ENCODE measurements at places on chromosomes 6 and 20. TPM values are rescaled to one million over a fixed set of nuclear protein-coding genes. Genes with fewer than 3 reads are reported as not detected.

DNA sequence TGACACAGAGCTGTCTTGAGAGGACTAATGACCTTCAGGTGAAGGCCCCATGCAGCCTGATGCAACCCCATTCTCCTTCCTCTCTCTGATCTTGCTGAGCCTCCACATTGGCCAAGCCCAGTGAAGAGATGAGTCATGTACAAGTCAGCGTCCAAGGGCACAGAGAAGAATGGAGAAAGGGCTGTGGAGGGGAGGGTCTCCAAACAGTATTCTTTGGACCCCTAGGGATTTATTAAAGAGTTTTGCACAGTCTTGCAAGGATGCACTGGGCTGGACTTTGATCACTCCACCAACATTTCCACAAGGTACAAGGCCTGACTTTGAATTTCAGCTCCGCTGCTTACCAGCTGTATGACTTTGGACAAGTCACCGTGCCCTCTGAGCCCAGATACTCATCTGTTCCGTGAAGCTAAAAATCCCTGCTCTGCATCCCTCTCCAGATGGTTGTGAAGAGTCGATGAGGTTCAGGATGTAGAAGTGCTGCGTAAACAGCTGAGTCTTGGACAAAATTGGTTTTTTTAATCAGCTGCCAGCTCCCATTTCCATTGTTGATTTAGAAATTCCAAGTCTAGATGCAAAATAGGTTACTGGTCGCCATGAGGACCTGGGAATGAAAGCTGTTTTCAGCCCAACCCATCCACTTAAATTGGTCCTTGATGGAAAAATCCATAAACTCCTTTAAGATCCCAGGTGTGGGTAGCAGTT is 14.1 kb upstream of the KCNG1 start:
- no peak for DNase-seq

DNA sequence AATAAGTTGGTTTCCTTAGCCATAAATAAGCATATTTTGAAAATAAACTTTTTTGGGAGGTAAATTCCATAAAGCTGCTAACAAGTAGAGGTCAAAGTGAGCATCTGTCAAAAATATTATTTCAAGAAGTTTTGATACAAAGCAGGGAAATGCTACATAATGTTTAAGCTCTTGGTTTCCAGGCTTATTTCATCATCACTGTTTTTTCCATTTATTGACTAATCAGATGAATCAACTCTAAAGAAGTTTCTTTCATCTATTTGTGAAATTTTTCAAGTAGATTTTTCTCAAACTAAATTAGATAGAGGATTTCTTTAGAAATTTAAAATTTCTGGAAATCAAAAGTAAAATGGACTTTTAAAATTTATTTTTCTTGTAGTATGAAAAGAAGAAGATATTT is 89.5 kb upstream of the TBX18 start:
- no peak for DNase-seq

- DNase-seq: no peak
Observed at GRCh38 chr20:2909953-2910352, 36.7 kb downstream of the PTPRA start.

- no peak for DNase-seq
Observed at GRCh38 chr6:64225503-64225902, 589.9 kb downstream of the PHF3 start.

GRCh38 chr6:155201461-155202226 is 62.2 kb upstream of the CLDN20 start:
- no peak for DNase-seq

DNA sequence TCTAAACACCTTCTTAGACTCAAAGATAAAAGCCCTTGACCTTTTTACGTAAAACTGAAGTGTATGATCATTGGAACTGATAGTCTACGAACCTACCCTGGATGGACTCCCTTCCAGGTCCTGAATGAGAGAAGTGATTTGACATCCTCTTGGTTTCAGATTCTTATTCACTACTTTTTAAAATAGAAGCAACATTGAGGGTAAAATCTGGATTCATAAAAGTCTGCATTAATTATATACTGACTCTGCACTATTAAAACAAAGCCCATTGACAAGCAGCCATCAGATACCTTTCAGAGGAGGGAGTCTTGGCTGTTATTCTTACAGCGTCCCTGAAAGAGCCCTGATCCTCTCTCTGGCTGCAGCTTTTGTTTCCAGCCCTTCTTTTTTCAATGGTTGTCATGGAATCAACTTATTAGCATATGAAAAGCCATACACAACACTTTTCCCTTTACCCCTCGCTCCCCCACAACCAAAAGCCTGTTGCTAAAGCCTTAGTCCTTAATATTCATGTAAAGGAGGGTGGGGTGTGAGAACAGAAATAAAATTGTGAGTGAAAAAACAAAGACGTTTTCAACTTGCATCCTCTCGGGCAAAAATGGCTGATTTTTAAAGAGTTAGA is 270.0 kb upstream of the MARCKS start:
- DNase-seq: no peak

GRCh38 chr20:57661746-57662455 is 41.7 kb upstream of the ZBP1 start:
- DNase-seq: no peak

DNA sequence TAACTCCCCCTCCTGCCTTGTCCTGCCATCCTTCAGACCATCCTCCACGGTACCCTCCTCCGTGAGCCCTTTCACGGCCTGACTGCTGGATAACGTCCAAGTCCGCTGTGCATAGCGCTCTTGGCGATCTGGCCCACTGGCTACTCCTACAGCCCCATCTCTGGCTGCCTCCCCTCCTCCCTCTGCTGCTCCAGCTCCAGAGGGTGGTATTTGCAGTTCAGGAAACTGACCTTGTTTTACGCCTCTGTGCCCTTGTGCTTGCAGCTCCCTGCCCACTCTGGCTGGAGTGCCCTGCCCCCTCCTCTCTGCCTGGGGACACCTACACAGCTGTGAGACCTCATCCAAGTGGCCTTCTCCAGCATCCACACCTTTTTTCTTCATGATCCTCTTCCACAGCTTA is 6.5 kb upstream of the RREB1 start:
- no peak for DNase-seq

- DNase-seq: no peak
Observed at GRCh38 chr6:134734312-134734869, 215.5 kb downstream of the ALDH8A1 start.

- peak; percentile 84 for DNase-seq
Observed at GRCh38 chr6:159716247-159717096, 10.8 kb upstream of the WTAP start.

DNA sequence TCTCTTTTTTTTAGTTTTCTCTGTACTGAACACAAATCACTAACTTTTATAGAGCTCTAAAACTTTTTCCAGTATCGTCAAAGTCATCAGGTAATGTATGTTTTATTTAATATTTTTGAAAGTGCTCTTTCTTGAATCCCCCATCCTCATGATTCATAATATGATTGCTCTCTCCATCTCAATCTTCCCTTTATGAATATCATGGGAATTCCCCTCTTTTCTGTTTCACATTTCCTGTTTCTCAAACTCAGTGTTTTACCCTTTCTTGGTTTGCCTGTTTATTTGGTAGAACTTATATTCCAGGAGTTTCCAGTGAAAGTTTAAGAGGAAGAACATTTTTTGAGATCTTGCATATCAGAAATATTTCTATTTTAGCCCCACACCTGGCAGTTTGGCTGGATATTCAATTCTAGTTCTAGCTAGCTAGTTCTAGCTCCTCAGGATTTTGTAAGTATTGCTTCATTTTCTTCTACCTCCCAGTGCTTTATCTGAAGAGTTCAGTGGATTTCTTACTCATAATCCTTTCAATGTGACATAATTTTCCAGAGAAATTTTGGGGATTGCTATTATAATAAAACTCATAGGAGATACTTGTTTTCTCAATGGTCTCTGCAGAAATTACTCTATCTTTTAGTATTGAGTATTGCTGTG is 6.1 kb upstream of the C6orf58 start:
- no peak for DNase-seq

DNA sequence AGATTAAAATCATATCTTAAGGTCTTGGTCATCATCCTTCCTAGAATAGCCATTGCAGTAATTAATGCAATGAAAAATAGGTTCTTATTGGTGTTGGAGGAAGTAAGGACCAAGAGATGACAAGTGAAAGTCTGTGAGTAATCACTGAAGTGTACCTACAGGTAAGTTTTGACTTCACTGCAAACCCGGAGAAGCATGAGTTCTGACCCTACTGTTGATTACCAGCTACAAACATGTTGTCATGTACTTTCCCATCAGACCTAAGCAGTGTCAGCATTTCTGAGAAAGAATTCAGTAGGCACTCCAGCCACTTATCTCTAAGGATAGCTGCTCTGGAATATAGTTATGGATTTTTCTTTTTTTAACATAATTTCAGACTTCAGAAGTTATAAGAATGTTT is 280.9 kb downstream of the ZFAND3 start:
- DNase-seq: no peak

The PRND gene
- total RNA-seq: not detected

The TDP2 gene
- 126 TPM for total RNA-seq

The GTF3C6 gene
- total RNA-seq: 98.1 TPM

The COL11A2 gene
- total RNA-seq: 3.6 TPM

The DDRGK1 gene
- total RNA-seq: 126 TPM

Data from prostate gland (tissue), 2 donors.